Cardiac atrium fibroblast (primary cell): ENCODE measurements at places on chromosomes 1 and 21. TPM values are rescaled to one million over a fixed set of nuclear protein-coding genes. Genes with fewer than 3 reads are reported as not detected.

The HSPB7 gene
- 0.81 and 5.2 TPM in 2 replicates for total RNA-seq

The PAQR6 gene
- total RNA-seq, result 0.32 and 1.6 TPM in 2 replicates

The STIL gene
- total RNA-seq, result 3.7 and 4.9 TPM in 2 replicates

The AQP10 gene
- not detected in 2 replicates for total RNA-seq

The RAB42 gene
- total RNA-seq, result 0.54 and 2.8 TPM in 2 replicates

The HRNR gene
- not detected in 2 replicates for total RNA-seq

The TMEM222 gene
- 36.8 and 48.8 TPM in 2 replicates for total RNA-seq

The ALX3 gene
- not detected in 2 replicates for total RNA-seq

The RYR2 gene
- total RNA-seq, result under 0.01 and 0.16 TPM in 2 replicates

The SLAMF8 gene
- total RNA-seq, result not detected in 2 replicates
